ENCODE measurements at places on chromosomes 11 and 22. TPM values are rescaled to one million over a fixed set of nuclear protein-coding genes. Genes with fewer than 3 reads are reported as not detected.

The OR51E1 gene
- total RNA-seq: not detected

The KRTAP5-6 gene
- not detected for total RNA-seq

The PATE3 gene
- total RNA-seq: not detected

The B4GALNT4 gene
- 0.86 TPM for total RNA-seq

All from thoracic aorta endothelial cell (primary cell).